ENCODE measurements at places on chromosomes 3 and 15.

DNA sequence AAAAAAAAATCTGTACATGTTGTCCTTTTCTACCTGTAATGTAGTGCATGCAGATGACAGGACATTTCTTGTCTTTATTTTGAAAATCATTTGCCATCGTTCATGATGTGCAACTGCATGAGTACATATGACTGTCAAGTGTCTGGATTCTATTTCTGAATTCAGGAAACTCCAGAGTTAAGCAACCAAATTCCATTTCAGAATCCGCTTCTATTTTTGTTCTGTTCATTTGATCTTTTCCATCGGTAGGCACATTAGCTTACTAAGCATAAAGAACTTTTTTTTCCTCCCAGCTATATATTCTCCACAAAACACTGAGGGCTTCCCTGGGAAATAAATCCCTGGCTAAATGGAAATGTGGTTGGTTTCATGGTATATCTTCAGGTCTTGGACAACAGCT lies 365.6 kb downstream of the PTPRG start:
- no peak for DNase-seq

GRCh38 chr3:42815826-42816225 lies 6.6 kb downstream of the ACKR2 start:
- DNase-seq, result no peak

DNA sequence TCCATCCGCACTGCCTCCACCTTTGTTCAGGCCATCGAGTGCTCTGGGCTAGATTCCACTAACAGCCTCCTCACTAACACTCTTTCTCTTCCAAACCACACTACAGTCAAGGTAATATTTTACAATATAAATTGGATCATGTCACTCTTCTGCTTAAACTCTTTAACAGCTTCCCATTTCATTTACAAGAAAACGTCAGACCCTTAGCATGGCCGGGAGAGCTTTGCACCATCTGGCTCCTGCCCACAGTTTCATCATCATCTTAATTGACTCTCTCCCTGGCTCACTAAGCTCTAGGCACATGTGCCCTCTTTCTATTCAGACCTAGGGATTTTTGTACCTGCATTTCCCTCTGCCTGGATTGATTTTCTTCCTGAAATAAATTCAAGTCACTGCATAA lies 354.7 kb downstream of the FGF12 start:
- no peak for DNase-seq

DNA sequence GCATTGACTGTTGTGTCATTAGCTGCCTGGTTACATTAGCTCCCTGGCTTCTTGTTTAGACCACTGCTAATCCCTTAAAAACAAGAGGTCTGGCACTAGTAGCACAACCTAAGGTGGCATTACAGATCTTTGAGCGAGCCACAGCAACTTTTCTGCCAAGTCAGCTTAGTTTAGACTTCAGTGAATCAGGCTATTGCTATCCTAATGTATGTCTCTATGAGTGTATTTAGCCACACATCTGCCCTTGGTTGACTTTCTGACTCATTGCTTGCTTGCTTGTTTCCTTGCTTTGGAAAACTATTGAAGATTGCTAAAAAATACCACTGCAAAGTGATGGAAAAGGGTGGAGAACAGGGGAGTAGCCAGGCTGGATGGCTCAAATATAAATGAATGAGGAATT lies 50.2 kb downstream of the CHP1 start:
- DNase-seq, result no peak

DNA sequence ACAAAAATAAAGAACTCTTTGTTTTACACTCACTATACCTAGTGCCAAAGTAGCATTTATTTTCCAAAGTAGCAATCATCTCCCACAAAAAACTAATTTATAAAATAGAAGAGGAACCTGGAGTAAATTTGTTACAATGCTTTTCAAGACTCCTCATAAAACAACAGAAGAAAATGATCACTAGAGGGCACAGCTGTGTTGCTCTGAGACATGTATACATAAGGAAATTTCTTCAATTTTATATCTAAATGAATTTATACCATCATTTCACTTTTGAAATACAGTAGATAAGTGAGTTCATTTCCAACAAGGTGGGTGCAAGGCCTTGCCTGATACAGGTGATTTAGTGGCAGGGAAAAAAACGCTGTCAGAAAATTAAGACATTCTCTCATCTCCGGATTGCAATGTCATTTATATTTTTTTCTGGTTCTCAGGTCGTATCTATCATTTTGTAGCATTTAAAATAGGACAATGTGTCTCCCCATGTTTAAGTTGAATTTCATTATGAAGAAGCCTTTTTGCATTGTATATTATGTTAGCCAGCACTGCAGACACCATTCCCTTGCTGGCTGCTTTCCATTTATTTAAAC lies 25.3 kb upstream of the ARHGEF26 start:
- no peak for DNase-seq

DNA sequence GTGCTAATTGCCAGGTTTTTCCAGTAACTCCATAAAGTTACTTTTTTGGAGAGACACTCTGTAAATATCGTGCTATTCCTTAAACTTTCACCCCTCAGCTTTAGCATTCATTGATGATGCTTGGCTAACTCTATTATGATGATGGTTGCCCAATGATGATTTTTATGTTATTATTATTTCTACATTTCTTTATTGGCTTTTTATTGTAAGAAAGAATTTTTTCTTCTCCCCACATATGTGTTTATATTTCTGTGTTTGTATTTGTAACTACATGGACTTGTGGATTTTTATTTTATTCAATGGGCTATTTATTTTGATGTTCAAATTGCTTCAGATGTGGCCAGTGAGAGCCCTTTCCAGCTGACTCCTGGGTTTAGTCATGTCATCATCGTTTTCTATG lies 162.5 kb upstream of the BHLHE40 start:
- no peak for DNase-seq

DNA sequence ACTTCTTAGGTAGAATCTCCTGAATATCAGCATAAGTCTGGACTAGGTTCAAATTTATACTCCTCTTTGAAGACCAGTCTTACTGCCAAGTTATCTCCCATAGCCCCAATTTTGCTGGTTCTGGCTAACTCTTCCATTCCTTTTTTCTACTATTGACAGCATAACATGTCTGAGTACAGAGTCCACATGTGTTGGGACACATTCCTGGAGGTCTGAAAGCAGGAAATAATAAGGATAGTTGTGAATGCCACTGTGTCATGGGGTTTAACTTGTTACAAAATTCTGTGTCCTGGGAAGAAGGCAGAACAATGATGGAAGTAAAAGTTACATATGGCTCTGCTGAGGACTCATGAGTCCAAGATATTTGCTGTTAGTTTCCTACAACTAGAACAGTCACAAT lies 57.4 kb upstream of the ZBTB20 start:
- DNase-seq, result no peak

DNA sequence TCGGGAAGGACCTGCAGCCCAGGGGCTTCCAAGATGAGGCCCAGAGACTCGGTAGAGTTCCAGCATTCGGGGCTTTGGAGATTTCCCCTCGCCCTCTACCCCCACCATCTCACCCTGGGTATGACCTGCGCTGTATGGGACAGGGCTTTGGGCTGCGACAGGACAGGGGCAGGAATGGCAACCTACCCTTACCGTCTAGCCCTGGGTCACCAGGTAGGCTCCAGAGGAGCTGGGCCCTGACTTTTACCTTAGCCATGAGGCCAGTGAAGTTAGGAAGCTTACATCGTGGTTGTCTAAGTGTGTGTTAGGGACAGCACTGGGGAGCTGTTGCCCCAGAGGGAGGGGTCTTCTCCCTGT lies 683 bp downstream of the PPM1M start:
- DNase-seq, result no peak

DNA sequence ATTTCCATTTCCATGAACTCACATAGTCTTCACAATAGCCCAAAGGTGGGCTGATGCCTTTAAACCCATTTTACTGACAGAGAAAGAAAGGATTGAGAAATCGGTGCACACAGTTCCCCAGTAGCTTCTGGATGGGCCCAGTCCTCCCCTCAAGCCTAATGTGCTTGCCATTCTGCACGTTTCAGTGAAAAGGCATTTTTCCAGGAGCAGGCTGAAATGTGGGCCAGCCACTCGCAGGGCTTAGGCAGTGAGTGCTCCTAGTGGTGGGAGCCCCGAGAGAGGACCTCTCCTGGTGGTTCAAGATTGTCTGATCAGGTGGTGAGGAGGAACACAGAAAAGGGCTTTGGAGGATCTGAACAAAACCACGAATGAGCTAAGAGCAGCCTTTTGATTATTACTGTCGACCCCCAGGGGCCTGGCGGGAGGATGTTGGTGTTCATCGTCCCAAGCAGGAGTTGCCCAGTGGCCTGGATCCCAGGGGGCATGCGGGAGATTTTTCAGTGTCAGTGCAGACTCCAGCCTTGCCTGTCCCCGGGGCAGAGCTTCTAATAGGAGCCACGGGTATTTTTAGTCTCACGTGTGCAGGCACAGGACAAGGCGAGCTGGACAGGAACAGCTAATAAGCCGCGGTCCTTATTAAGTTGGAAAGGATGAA lies 8.7 kb upstream of the KY start:
- no peak for DNase-seq

GRCh38 chr3:196995646-196996355 lies 27.2 kb upstream of the PIGZ start:
- no peak for DNase-seq

- no peak for DNase-seq
Measured at GRCh38 chr15:81054236-81054635, 53.5 kb downstream of the TLNRD1 start.

- DNase-seq, result no peak
Measured at GRCh38 chr3:94927175-94927574, 864.3 kb downstream of the NSUN3 start.

- no peak for DNase-seq
Measured at GRCh38 chr15:99249270-99249841, at the start of gene TTC23. TSS of gene TTC23 (minus strand) at chr15:99249581. CDS start at chr15:99228712, 20,869 bp downstream.

DNA sequence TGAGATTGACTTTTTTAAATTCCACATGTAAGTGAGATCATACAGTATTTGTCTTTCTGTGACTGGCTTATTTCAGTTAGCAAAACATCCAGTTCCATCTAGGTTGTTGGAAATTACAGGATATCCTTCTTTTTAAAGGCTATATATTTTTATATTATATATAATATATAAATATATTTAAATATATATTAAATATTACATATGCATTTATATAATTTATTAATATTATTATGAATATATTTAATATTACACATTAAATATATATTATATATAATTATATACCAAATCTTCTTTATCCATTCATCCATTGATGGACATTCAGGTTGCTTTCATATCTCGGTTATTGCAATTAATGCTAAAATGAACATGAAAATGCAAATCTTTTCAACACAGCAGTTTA lies 49.9 kb downstream of the FAM227B start:
- no peak for DNase-seq

GRCh38 chr3:42745291-42745745 lies 27.7 kb downstream of the CCDC13 start:
- DNase-seq, result no peak

DNA sequence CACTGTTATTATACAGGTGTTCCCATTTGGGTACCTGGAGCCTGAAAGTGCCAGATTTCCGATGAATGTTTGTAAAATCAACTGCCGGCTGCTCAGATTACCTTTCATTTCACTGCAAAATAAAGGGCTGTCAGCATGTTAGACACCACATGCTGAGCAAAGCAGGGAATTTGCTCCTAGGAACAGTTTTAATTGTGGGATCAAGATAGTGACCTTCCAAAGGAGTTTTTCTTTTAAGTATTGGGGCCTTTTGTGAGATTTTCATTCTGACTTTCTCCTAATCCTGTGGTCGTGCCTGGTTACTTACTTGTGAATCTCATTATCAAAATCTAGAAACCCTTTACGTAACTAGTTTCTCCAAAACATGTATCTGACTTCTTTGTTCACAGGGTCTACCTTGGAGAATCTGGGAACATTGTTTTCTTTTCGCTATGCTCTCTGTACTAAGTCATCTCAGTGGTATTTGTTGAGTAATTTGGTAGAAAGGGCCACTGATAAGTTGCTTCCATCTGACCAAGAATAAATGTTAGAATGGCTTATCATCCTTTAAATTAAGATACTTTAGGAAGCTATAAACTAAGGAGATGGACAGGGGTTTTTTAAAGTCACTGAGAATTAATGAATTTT lies 40.8 kb upstream of the LRTM1 start:
- no peak for DNase-seq

GRCh38 chr15:100878648-100879047 lies 983 bp upstream of the ALDH1A3 start:
- no peak for DNase-seq

GRCh38 chr3:85102781-85103180 lies 144.0 kb downstream of the CADM2 start:
- DNase-seq, result no peak

DNA sequence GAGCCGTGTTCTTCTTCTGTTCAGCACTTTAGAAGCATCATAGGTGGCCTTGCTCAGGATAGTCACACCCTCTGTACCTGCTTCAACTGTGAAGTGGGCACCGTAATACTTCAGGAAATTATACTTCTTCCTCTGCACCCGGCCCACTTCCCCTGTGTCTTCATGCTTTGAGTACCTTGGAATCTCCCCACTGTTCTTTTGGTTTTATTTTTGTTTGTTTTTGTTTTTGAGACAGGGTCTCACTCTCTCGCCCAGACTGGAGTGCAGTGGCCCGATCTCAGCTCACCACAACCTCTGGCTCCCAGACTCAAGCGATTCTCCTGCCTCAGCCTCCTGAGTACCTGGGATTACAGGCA lies 1.7 kb downstream of the P2RY14 start:
- DNase-seq, result no peak
